Femur (tissue), 1 donor: ENCODE measurements at places on chromosomes 4 and X.

- DNase-seq, result no peak
Measured at GRCh38 chr4:74260036-74260435, 48.2 kb upstream of the EPGN start.

DNA sequence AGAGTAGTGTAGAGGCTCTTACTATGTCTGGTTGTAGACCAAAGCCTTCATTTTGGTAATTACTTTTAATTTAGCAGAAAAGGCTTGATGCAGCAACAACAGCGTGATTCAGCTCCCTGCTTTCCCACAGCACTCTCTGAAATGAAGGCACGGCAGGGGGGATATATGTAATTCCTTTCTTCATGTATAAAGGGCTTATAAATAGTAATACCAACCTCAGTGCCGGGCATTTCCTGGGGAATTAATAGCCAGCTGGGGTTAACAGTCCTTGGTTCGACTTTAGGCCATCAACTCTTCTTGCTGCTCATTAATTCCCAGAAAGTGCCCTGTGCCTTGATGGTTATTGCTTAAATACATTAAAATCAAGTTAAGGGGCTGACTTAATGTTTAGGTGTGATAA is 669.0 kb downstream of the ZNF674 start:
- DNase-seq, result no peak

- peak; percentile 52 for DNase-seq
Measured at GRCh38 chr4:130563185-130563888, 1467.4 kb downstream of the C4orf33 start.

DNA sequence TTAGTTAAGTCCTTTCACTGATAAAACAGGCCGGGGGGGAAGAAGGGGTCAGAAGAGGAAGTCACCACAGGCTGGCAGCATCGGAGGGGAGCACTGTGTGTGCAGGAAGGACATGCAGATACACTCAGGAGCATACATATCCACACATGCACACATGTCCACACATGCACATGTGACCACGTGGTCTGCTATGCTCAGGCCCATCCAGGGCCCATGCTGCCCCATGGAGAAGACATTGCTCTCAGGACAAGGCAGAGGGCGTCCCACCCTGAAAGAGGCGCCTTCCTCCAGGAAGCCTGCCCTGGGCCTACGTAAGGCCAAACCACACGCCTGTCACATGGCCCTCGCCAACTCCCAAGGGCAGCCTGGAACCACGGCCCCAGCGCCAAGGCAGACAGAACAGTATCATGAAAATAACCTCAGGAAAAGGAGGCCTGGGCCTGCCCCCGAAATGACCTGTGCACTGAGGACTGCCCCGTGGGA is 15.8 kb downstream of the WDR1 start:
- DNase-seq, result no peak

GRCh38 chr4:174255786-174256185 is 27.7 kb downstream of the FBXO8 start:
- peak; percentile 59 for DNase-seq
